ENCODE measurements at places on chromosomes 3 and 15.

GRCh38 chr3:44996556-44996969 is 20.5 kb downstream of the EXOSC7 start:
- DNase-seq: no peak

DNA sequence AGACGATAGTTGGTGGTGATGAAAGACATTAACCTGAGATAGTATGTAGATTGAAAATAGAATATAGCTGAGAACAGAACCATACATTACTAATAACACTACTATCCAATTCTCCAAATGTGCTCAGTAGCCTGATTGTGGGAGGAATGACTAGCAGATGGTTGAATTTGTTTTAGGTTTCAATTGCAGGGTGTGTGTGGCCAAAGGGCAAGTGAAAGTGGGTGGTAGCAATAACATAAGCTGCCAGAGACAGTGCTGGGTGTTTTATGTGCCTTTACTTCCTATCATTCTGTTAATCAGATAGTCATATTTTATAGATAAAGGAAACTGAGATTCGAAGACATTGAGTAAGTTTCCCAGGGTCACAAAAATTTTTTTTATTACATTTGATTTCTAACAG is 249.5 kb upstream of the ARL6 start:
- DNase-seq: no peak

DNA sequence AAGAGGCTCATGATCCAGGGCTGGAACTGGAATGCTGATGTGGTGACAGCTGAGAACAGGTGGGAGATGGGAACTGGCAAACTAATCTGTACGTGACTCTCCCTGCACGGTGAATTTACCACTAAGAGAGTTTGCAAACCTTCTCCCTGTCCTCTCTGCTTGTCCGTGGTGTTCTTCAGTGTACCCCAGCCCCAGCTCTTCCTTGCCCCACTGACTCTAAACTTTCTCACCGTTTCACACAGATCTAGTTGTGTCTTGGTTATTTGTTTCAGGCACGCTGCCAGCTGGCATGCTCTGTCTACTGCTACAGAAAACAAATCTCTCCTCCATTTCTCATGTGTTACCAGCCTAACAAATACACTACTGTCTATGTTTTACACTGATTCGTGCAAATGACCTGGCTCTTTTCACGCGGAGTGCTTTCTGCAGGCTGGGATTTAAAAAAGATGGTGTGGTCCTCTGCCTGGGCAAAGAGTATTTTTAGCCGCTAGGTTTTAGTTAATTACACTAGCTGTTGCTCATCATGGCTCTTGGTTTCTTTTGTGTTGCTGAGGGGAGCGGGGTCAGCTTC is 192.7 kb upstream of the LRIG1 start:
- DNase-seq: no peak

- no peak for DNase-seq
These were observed 143.5 kb downstream of the NUP210 start for GRCh38 chr3:13276438-13277195.

DNA sequence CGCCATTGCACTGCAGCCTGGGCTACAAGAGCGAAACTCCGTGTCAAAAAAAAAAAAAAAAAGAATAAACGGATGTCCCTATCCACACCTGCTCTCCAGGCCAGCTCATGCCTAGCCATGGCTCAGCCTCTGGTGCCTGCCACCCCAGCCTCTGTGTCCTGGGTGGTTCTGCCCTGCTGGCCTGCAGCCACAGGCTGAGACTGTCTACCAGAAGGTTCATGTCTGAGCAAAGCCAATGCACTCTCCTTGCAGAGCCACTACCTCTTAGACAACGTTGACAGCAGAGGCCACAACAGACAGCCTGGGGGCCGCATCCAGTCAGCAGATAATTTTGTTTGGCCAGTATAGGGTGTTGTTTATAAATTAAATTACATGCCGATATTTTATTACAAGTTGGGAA is 127.7 kb downstream of the ASB7 start:
- no peak for DNase-seq

DNA sequence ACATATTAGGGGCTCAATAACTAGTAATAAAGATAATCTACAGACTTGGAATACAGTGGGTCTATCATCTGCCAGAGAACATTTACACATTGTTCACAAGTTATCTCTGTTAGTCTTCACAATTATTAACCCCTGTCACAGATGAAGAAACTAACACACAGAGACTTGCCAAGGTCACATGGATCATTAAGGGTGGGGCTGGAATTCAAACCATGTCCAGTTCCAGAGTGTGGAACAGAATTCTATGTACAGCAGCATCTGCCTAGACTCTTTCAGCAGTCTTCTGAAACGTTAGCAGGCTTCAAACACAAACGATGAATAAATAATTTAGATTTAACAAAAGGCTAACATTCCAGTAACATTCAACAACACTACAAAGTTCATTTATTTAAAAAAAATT is 673.9 kb upstream of the NR2F2 start:
- DNase-seq: no peak

GRCh38 chr3:7800006-7800780 is 701.4 kb upstream of the LMCD1 start:
- DNase-seq: no peak

- DNase-seq: no peak
These were observed 132.2 kb downstream of the KLF13 start for GRCh38 chr15:31458596-31459399.

- DNase-seq: no peak
These were observed 104.7 kb downstream of the ZBTB20 start for GRCh38 chr3:115042351-115042750.

GRCh38 chr15:85036716-85037115 is 55.1 kb downstream of the PDE8A start:
- DNase-seq: no peak

DNA sequence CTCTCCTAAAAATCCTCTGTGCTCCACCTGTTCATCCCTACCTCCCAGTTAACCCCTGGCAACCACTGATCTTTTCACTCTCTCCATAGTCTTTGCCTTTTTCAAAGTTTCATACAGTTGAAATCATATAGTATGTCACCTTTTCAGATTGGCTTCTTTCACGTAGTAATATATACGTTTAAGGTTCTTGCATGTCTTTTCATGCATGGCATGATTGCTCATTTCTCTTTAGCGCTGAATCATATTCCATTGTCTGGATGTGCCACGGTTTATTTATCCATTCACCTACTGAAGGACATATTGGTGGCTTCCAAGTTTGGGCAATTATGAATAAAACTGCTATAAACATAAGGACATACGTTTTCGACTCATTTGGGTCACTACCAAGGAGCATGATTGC is 28.7 kb downstream of the GLCE start:
- no peak for DNase-seq

GRCh38 chr15:38593524-38593923 is 28.9 kb upstream of the RASGRP1 start:
- DNase-seq: no peak

- DNase-seq: no peak
These were observed 4.2 kb upstream of the RPL29 start for GRCh38 chr3:51999846-52000245.

- no peak for DNase-seq
These were observed 729.2 kb downstream of the ROBO1 start for GRCh38 chr3:79038636-79039035.

- no peak for DNase-seq
These were observed 3.7 kb upstream of the GNAI2 start for GRCh38 chr3:50232303-50232702.

GRCh38 chr3:69541711-69542088 is 155.8 kb upstream of the FRMD4B start:
- no peak for DNase-seq

DNA sequence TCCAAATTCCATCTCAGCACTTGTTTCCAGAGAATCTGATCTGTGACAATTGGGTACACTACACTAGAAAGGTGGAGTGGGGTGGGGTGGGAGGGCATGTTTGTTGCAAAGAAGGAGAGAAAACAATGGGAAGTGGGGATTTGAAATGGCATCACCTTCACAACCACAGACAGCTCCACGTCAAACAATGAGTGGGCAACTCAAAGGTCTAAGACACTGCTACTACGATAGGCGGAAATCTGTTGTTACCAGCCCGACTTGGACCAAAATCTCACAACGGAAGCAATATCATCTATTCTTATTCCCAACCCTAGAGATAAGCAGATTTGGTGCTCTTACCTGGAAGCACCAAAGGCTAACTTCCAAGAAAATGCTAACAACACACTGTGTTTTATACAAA is 3.3 kb downstream of the CYP19A1 start:
- DNase-seq: no peak

- DNase-seq: no peak
These were observed 45.9 kb upstream of the ATP1B3 start for GRCh38 chr3:141830508-141830907.

DNA sequence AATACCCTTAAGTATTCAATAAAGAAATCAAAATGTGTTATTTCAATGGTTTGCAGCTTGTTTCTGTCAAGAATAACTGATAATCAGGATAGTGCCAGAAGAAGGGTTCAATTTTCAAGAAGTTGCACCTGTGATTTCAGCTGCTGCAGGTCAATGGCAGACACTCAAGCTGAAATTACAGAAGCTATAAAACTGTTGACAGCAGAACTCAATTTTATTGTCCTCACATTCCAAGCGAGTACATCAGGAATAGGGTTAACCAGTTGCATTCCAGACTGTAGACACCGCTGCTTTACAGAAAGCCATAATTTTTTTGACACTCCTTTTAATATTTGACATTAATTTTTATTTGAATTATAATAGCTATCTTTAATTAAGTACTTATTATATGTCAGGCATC is 364.1 kb downstream of the CGGBP1 start:
- no peak for DNase-seq

GRCh38 chr15:51846463-51847230 is 17.2 kb downstream of the TMOD3 start:
- DNase-seq: no peak

GRCh38 chr3:170520996-170521395 is 64.9 kb downstream of the SLC7A14 start:
- DNase-seq: peak; percentile 28

- DNase-seq: peak; percentile 52
These were observed 467.1 kb upstream of the EPHA6 start for GRCh38 chr3:96347289-96347688.

DNA sequence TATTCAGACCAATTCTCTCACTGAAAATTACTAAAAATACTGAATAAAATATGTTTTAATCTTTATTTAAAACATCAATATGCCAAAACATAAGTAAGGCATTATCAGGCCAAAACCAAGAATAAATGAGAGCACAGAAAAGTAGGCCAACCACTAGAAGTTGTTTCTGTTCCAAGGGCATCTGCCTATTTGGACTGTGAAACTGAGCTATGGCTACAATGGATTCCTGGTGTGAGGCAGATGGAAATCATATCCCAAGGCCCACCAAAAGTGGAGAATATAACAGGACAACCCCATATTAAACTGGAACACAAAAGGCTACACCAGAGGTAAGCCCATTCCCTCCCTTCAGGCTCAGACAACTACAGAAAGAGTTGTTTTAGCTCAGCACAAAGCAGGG is 302.8 kb upstream of the IL12A start:
- DNase-seq: no peak

- no peak for DNase-seq
These were observed 19.4 kb upstream of the LMCD1 start for GRCh38 chr3:8482263-8482662.

DNA sequence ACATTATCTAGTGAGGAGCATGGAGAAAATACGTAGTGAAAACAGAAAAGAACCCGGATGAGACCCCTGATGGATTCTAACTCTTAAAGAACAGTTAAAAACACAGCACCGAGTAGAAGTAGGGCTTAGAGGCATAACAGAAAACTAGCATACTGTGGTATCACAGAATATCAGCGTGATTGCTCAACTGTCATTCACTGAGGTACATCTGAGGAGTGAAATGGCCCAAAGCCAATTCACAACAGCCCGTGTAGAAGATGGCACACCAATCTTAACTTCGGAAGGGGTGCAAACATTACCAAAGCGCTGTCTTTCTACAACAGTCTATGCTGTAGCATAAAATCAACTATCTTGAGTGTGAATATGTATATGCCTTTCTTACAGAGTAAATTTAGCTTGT is 1.8 kb downstream of the CLASP2 start:
- DNase-seq: no peak

DNA sequence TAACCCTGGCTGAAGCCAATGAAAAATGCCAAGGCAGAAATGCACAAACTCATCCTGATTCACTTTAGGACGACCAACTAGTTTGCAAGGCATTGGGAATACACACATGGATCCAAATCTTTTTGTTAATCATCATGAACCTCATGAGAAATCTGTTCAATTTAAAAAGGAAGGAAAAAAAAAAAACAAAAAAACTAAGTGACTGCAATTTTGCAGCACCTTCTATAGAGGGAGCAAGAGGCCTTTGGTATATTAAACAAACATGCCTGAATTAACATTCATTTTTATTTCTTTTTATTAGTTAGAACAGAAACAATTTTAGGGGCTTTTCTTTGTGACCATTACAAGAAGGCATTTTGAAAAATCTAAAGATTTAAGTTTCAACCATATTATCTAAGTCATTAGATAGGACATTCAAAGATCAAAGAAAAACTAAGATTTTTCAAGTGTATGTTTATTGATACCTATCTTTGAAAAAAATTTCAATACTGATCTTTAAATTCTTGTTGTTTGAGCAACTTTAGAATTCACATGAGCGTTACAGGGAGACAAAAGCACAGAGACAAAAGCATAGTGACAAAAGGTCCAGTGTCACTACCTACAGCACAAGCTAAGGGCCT is 182.4 kb downstream of the CBLB start:
- DNase-seq: peak; percentile 19

GRCh38 chr3:48222616-48223513 is at the start of gene CAMP:
Gene CAMP, plus strand, starts transcription at chr3:48223495. Its CDS starts 17 bp downstream, at chr3:48223512.
- DNase-seq: no peak

GRCh38 chr3:192514754-192515663 is 212.3 kb downstream of the FGF12 start:
- peak; percentile 47 for DNase-seq

DNA sequence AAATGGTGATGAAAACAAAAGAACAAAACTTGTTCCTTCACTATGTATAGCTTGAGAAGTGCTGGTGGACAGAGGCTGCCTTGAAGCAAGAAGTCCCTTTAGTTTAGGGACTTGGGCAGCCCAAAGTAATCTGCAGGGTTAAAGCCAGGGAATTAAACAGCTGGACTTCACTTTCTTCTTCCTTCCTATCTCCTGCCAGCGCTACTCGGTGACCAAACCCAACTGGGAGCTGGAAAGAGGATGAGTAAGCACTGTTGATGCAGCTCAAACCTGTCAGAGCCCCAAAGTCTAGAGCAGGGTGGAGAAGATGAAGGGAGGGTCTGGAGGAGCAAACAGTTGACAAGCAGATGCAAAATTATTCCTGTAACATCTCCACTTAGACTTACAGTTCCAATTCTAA is 73.1 kb upstream of the FBN1 start:
- DNase-seq: no peak
